ENCODE measurements at places on chromosomes 12 and 14.

DNA sequence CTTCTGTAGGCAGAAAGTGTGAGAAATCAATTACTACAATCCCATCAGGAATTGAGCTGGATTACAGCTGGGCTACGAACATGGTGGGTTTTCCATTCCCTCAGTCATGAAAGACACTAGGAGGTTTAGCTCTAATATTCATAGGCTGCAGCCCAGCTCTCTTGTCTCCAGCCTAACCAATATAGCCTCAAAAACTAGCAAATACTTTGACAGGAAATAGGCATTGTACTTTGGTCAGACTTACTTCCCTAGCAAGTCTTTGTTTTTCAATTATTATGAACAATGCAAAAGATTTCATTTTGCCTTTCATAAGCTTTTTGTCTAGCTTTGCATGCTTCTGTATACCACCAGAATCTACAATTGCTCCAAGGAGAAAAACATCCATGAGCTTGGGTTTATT, 296.2 kb downstream of the GPHN start:
- no peak for DNase-seq

DNA sequence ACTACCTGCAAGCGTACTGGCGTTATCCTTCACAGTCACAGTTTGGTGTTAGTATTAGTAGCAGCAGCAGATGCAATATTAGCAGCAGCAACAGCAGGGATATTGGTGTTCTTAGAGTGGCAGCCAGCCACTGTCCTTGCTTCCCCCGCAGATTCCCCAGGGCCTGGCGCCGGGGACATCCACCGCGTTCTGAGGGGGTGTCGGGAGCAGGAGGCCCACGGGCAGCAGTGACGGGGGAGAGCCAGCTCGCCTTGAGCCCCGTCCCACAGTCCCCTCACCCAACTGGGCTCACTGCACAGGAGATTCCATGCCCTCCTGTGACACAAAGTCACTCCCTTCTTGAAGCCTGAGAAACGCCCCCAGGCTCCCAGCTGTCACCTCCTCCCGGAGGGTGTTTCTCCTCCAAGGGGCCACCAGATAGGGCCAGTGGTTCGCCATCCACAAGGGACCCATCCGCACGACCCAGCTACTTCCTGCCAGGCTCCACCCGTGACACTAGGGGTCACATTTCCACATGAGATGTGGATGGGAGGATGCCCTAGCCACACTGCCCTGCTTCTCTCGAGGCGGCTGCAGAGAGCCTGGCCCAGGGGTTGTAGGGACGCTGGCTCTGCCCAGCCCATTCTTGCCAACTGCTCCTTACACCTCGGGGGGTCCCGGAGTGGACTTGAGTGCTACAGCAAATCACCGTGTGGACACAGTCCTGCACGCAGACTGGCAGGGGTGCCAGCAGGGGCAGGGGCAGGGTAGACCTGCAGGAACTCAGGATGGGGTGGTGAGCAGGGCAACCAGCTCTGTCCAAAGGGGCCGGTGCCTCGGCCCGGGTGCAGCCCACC, 123.1 kb downstream of the PIWIL1 start:
- DNase-seq, result no peak

DNA sequence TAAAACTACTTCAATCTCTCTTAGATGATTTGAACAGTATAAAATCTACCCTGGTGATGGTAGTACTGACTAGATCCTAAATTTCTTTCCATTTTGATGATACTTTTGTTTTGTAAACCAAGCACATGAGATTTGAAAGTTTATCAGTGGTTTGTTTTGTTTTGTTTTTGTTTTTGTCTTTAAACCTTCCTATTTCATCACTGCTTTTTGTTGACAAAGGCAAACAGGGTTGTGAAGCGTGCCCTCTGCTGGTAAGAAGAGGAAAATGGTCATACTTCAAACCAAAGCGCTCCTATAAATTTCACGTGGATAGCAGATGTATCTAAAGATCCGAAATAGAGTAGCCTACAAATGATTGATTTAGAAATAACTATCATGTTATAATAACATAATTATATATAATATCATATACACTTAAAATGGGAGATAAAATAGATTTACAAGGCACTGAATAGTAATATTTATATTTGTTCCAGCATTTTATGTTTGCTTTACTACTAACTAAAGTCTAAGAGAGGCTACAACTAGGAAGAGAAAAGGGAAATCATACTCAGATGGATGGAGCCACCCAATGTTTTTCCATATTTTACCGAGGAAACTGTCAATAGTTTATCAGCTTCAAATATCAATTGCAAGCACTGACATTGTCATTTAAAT, 254.0 kb upstream of the USP15 start:
- DNase-seq, result peak; percentile 69

- DNase-seq, result no peak
Measured at GRCh38 chr12:82090165-82090564, 268.0 kb downstream of the CCDC59 start.

DNA sequence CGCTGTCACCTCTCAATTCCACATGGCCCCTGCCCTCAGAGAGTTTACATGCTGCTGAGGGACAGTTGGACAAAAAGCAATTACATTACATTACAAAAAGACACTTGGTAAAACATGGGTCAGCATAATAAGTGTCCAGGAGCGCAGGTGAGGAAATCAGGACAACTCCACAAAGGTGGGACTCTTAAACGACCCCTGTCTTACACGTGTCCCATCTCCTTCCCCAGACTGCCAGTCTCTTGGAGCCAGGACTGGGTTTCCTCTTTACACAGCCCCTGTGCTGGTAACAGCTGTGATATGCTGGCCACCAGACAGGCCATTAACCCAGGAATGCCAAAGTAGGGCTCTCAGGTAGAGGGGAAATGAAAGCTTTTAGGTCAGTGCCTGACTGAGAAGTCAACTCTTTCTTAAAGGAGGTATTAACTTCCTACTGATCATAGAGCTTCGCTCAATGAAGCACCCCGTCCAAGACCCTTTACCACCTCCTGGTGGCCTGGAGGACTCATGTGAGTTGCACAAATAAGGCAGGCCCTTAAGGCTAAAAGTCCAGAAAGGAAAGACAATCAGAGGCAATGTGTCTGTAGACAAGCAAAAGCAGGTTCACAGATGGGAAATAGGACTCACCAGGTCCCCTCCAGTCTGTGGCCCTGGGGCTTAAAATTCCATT, 55.5 kb downstream of the ANO2 start:
- peak; percentile 85 for DNase-seq

DNA sequence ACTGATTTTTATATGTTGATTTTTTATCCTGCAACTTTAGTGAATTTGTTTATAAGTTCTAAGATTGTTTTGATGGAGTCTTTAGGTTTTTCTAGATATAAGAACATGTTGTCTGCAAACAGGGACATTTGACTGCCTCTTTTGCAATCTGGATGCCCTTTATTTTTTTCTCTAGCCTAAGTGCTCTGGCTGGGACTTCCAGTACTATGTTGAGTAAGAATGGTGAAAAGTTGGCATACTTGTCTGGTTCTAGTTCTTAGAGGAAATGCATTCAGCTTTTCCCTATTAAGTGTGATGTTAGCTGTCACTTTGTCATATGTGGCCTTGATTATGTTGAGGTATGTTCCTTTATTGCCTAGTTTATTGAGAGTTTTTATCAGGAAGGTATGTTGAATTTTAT, 68.1 kb downstream of the ERC1 start:
- DNase-seq, result no peak

DNA sequence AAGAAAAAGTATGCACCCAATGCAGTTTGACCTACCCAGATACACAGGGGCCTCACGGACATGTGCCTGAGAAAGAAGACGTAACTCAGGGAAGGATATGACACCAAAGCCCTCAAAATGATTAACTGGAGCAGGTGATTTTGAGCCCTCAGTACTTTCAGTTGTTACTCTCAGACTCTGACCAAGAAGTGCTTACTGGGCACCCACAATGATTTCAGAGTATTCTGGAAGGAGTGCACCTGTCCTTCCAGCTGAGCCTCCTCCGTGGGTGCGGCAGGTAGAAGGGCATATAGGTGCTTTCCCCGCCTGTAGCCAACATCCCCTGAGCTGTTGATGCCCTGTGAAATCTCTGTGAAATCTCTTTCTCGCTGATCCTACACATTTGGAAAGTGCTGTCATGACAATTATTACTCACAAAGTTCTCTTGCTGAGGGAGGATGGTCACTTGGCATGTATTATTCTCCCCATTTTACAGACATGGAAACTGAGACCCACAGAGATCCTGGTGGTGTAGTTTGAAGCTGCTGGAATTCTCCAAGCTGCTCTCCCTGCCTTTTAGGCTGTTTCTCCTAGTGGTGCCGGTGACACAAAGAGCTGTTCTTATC, 154.3 kb upstream of the CCND2 start:
- no peak for DNase-seq

GRCh38 chr14:30369502-30370180, 189.3 kb upstream of the G2E3 start:
- DNase-seq, result no peak

- no peak for DNase-seq
Measured at GRCh38 chr12:77998236-77998786, 167.6 kb downstream of the NAV3 start.

- DNase-seq, result no peak
Measured at GRCh38 chr14:29077916-29078315, 311.3 kb downstream of the FOXG1 start.

DNA sequence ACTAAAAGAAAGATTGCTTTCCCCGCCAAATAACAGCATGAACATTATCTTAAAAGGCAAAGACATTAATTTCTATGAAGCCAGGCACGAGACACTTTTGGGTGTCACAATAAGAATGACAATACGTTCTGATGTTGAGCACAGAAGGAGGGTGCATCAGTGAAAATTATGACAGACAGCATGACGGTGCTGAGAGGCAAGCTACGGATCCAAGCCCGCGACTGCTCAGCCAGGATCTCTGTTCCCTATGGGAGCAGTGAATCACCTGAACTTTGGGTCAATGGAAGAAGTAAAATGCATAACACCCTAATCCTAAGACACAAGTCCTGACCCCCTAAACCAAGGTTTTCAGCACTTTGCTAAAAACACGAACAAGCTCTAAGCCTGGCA, 51.7 kb downstream of the SLC25A47 start:
- DNase-seq, result no peak

GRCh38 chr14:68211886-68212285, 392.3 kb downstream of the RAD51B start:
- DNase-seq, result no peak

DNA sequence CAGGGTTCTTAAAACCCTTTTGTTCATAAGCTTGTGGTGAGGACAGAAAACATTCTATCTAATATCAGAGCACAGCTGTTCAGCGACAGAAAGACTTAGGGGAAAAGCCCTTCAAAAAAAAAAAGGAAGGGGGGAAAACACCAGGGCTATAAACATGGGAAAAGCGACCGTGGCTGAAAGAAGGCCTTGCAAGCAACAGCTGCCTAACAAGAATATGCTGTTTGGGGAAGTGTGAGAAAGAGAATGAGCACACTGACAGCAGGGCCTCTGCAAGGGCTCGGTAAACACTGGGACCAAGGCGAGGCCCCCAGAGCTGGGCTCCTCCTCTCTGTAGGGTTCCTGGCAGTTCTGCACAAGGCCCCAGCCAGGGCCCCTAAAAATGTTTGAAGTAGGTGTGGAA, 27.4 kb upstream of the CCND2 start:
- no peak for DNase-seq
